Activated naive CD8-positive, alpha-beta T cell treated with anti-CD3 and anti-CD28 coated beads, Interleukin-2, amount 10 ng/mL, durations not matched to agents 7 days and 5 days (primary cell): ENCODE measurements at places on chromosomes 3 and 15. TPM values are rescaled to one million over a fixed set of nuclear protein-coding genes. Genes with fewer than 3 reads are reported as not detected.

GRCh38 chr15:70147178-70147760 lies 49.6 kb upstream of the TLE3 start:
- DNase-seq, result no peak

DNA sequence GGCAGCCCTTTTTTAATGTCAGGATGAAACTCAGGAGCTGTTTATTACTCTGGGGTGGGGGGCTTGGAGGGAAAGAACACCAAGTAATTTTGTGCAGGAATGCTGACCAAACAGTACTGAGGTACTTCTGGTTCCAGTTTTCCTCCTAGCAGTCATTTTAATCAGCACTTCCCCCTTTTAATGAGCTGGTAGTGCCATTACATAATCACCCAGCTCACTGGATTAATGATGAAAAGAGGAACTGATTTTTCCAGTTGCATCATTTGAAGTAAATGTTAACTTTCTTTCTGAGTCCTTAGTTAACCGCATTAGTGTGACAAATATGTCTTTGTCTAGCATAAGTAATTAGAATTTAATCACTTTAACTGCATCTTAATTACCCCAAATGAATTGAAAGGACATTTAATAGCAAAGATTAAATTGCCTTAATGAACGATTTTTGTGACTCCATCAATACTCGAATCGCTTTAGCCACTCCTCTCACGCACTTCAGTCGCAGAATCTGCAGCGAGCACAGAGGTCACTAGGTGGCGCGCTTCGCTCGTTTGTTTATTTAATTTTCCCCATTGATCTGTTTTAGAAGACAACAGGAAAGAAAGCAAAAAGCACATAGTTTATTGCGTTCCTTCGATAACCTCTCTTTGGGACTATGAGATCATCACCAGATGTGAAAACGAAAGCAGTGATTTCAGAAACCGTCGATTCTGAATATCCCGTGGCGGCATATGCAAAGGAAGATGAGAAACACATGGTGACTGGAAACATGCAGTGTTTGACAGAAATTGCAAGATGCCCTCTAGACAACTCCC lies 9.8 kb downstream of the ONECUT1 start:
- DNase-seq, result peak; percentile 73

GRCh38 chr15:91338766-91339165 lies 238.7 kb downstream of the SV2B start:
- DNase-seq, result no peak

- DNase-seq, result no peak
Observed at GRCh38 chr3:190458040-190458439, 8.3 kb upstream of the TMEM207 start.

GRCh38 chr3:52041118-52041731 lies 15.1 kb downstream of the DUSP7 start:
- DNase-seq, result no peak

DNA sequence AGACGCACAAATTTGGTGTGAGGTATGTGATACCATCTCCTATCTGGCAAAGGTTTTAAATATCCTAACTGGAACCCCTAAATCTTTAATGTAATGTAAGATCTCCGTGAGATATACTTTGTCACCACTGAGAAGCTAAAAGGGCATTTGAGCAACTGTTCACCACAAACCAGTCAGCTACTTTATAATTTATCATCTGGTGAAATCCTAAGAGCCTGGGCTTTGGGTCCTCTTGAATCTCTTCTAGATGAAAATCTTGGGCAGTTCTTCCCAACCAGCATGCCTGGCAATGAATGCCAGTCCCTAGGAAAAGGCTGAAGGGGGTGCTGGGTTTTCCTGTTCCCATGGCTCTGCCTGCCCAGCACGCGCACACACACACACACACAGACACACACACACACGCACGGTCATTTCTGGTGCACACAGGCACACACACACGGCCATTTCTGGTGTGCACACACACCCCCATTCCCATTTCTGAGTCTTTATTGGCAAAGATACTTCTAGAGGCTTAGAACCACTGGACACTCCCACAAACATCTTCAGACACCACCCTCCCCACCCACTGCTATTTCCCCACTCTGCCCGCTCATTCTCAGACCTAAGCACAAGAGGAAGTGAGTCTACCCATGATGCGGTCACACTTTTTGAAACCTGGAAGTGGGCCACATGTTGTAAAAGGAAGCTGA lies 72.6 kb downstream of the MYO1E start:
- peak; percentile 54 for DNase-seq

DNA sequence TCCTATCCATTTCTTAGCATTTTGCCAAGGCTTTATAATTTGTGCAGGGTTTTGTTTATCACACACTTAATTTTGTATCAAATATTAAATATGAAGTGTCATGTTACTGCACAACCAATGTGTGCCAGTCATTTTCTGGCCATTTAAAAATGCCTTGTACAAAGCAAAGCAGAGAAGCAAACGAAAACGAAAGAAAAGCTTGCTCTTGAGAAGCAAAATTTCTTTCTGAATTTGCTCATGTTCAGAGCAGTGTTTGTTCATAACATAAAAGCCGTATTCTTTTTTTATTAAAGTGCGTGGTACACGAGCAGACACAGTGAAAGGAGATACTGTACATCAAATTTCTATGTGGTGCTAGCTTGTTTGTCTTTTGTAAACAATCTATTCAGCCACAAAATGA lies 792.6 kb downstream of the NAALADL2 start:
- no peak for DNase-seq

DNA sequence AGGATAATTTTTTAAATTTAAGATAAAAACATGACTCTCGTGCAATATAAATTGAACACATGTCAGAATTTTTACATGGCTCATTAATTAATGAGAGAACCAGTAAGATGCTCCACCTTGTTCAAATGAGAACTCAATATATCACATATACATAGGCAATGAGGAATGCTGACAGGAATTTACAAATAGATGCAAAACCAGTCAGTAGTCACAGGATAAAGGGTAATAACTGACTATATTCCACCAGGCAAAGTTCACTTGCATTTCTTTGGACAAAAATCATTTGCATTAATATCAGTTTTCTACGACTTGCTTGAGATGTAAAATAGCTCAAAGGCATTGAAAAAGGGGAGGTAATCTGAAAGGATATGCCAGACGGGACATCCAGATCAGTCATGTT lies 139.4 kb downstream of the STAC start:
- no peak for DNase-seq

- DNase-seq, result no peak
Observed at GRCh38 chr3:85297291-85297690, 338.5 kb downstream of the CADM2 start.

GRCh38 chr3:36542186-36542585 lies 161.9 kb downstream of the STAC start:
- DNase-seq, result no peak

DNA sequence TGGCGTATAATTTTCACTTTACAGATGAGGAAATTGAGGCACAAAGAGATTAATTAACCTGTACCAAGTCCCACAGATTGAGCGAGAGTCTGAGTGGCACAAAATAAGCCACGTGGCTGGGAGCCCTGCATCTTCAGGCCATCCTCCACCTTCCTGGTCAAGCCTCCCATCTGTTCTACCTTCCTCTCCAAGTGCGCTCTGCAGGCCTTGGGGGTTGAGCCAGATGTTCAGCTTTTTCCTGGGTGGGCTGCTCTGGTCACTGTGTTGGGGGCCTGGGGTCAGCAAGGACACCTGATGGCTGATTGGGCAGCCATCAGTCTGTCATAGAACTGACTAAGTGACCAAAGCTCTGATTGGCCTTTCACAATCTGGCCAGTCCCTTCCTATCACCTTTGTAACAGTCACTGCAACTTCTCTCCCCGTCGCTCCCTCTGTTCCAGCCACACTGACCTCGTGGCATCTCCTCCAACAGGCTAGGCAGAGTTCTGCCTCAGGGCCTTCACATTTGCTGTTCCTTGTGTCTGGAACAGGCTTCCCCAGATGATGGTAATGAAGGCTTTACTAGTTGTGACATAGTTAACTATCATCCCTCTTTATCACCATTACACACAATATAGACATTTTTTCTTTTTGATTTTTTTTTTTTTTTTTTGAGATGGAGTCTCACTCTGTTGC lies 46.8 kb downstream of the SCN5A start:
- no peak for DNase-seq

GRCh38 chr3:188174317-188175044 lies 20.5 kb downstream of the LPP start:
- DNase-seq, result no peak

DNA sequence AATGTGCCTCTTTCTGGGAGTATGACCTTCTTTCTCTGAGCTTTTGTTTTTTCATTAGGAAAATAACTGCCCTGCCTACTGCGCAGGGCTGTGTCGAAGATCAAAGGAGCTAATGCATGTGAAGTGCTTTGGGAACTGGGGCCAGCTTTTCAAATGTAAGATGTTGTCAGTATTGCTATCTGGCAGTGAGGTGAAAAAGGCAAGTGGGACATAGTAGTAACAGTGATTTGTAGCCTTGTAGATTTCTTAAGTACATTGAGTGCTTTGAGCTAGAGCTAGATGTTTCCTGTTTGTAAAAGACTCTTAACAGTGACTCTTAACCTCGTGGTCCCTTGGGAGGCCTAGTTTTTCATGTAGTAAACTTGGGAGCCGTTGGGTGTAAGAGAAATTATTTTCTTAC lies 126.5 kb downstream of the ECT2 start:
- DNase-seq, result no peak

- DNase-seq, result peak; percentile 60
Observed at GRCh38 chr15:80780416-80781221, 1.4 kb downstream of the CEMIP start.

DNA sequence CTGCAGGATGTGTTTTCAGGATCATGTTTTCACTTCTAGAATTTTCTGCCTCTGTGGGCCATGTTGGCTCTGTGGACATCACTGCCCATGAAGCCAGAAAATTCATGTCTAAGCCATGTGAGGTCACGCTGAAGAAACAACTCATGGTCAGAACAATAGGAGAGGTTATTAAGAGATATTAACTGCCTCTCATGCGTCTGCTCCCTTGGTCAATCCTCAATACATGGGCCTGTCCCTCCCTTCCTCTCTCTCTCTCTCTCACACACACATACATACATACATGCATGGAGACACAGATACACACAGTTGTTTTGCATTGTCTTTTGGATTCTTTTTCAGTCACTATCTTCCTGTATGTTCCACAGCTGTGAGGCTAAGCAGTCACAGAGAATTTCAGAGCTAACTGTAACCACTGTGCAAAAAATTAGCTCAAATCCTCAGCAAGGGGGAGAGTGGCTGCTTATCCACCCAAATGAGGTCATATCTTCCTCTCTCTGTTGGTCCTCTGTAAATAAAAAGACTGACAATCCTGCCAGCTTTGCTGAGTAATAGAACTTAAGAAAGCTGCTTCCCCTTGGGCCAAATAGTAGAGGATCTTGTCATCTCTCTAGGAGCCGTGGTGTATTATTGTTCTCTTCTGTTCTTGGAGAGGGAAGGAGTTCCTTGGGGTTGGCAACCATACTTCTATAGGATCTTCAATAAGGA lies 45.6 kb downstream of the LRTM1 start:
- no peak for DNase-seq

GRCh38 chr15:72161361-72162132 lies 36.0 kb downstream of the GRAMD2A start:
- no peak for DNase-seq

DNA sequence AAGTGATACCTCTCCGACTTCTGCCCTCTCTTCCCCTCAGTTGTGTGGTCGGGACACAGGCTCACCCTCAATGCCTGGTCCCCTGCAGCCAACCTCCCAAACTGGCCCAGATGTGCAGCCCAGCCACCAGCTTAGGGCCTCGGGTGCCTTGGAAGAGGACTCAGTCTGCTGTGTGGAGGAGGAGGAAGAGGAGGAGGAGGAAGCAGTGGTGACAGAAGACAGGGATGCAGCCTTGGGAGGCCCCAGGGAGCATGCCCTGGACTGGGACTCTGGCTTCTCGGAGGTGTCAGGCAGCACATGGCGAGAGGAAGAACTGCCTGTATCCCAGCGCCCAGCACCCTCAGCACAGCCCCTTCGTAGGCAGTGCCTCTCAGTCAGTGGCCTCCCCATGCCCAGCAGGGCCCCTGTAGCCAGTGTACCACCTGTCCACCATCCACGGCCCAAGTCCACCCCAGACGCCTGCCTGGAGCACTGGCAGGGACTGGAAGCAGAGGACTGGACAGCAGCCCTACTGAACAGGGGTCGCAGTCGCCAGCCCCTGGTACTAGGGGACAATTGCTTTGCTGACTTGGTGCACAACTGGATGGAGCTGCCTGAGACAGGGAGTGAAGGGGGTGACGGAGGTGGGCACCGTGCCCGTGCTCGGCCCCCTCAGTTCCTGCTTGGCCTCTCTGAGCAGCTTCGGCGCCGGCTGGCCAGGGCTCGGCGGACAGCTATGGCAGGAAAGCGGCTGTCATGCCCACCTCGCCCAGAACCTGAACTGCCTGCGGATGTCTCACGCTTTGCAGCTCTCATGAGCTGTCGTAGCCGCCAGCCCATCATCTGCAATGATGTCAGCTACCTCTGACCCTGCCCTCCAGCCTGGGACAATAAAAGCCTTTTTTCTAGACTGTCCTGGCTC lies 1.3 kb downstream of the INKA1 start:
- DNase-seq, result no peak

DNA sequence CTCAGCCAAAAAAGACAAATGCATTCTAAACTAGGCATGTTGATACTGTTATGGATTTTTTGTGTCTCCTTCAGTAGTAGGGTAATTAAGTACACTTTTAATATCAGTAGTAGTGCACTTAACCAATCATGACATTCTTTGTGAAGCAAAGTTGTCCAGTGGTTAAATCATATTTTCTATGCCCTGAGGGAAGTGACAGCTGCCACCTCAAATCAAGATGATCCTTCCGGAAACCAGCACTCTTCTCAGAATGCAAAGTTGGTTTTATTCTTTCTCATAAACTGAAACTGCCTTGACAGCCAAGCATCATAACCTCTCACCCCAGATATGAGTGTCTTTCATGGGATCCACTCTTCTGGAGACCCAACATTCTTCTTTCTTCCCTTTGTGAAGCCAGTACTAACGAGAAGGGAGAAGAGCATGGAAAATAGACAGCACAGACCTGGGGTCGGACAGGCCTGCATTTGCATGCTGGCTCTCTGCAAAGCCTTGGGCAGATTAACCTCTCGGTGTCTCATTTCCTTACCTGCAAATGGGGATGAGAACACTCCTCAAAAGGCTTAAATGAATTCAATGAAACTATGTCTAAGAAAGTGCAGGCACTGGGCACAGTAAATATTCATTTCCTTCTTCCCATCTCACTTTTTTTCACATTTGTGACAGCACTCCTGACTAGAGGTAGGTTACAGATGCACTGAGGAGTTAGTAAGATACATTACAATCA lies 13.2 kb downstream of the AAGAB start:
- no peak for DNase-seq

The NEIL1 gene
- total RNA-seq, result 9.8 TPM

The SNRK gene
- 70.7 TPM for total RNA-seq

The SLC24A5 gene
- not detected for total RNA-seq

The TTLL3 gene
- total RNA-seq, result 85.7 TPM

The FLNB gene
- 14.6 TPM for total RNA-seq

The GOLGA8G gene
- total RNA-seq, result not detected

The DNAJC17 gene
- 45.6 TPM for total RNA-seq

The RARRES1 gene
- not detected for total RNA-seq

The MESP2 gene
- total RNA-seq, result not detected

The FGF7 gene
- total RNA-seq, result not detected

The MED12L gene
- total RNA-seq, result 0.68 TPM

The PPARG gene
- total RNA-seq, result 0.68 TPM

The PROS1 gene
- total RNA-seq, result 0.09 TPM

The SLC28A2 gene
- total RNA-seq, result not detected

The SENP7 gene
- 42.5 TPM for total RNA-seq

The NR1I2 gene
- 0.28 TPM for total RNA-seq
